Esophagus squamous epithelium (tissue), 5 donors: ENCODE measurements at places on chromosomes 16 and 17.

GRCh38 chr16:68408428-68408827 is 39.9 kb downstream of the SMPD3 start:
- no peak for DNase-seq

DNA sequence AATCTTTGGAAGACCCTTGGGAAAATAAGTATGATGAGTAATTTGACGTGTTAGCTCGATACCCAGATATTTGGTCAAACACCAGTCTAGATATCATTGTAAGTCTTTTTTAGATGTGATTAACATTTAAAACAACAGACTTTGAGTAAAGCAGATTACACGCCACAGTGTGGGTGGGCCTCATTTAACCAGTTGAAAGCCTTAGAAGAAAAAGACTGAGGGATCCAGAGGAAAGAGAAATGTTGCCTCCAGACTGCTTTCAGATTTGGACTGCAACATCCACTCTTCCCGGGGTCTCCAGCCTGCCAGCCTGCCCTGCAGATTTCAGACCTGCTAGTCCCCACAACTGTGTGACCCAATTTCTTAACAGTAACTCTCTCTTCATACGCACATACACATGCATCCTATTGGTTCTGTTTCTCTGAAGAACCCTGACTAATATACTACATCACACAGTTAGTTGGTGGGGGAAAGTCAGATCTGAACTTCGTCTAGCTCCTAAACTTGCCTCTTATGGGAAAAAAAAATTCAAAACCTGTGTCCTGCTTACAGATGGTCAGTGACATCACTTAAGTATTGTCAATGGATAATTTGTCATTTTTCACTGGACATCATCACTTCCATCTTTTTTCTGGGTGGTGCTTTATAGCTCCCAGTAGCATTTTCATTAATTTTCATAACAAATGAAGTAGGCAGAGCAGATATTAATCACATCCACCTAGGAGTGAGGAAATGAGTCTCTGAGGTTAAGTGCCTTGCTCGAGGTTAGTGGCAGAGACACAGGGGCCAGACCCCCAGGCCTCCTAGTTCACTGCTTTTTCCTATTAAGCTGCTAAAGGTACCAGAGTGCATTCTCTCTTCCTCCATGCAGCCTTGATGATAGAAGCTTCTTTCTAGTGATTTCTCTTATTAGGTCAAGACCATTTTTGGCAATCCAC is 107.7 kb upstream of the TOB1 start:
- DNase-seq: no peak

DNA sequence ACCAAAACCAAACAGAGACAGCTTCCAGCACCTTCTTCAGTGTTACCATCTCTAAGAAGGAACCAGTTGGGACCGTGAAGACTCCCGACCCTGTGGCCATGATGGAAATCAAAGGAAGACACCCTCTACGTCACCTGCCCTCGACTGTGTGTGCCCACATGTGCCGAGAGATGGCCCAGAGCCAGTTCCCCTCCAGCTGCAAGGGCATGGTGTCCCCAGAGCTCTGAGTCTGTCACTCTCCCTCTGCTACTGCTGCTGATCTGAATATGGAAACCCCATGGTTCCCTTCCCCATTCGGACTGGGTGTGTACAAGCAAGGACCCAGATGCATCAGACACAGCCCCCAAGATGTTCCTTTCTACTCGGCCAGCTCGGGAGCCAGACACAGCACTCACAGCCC is 76.4 kb downstream of the SOCS1 start:
- no peak for DNase-seq

DNA sequence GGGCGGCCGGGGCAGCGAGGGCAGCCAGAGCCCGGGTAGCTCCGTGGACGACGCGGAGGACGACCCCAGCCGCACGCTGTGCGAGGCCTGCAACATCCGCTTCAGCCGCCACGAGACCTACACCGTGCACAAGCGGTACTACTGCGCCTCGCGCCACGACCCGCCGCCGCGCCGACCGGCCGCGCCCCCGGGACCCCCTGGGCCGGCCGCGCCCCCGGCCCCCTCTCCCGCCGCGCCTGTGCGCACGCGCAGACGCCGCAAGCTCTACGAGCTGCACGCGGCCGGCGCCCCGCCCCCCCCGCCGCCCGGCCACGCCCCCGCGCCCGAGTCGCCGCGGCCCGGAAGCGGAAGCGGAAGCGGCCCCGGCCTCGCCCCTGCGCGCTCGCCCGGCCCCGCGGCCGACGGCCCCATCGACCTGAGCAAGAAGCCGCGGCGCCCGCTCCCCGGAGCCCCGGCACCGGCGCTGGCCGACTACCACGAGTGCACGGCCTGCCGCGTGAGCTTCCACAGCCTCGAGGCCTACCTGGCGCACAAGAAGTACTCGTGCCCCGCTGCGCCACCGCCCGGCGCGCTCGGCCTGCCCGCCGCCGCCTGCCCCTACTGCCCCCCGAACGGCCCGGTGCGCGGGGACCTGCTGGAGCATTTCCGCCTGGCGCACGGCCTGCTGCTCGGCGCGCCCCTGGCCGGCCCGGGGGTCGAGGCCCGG is 36.1 kb upstream of the ZC3H18 start:
- DNase-seq: no peak

DNA sequence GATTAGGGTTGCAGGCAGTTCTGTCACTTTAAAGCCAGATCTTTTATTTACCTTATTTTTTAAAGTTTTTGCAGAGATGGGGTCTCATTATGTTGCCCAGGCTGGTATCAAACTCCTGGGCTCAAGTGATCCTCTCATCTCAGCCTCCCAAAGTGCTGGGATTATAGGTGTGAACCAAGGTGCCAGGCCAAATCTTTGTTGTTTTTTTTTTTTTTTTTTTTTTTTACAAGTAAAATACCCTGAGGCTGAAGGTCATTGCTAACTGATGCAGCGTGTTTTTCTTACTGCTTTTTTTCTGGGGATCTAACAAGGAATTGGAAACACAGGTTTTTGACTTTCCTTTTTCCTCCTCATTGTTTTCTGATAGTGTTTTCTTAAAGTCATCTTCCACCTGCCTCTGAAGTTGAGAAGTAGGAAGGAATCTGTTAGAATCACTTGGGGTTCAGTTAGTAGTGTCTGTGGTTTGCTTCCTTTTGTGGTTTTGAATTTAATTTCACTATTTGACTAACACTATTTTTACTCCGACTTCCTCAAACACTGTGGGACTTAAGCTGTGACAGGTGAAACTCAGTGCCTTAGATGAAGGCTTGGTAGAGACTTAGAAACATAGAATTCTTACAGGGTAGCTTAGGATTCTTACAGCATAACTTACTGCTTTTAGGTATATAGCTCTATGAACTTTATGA is 22.2 kb downstream of the CLTC start:
- DNase-seq: no peak

DNA sequence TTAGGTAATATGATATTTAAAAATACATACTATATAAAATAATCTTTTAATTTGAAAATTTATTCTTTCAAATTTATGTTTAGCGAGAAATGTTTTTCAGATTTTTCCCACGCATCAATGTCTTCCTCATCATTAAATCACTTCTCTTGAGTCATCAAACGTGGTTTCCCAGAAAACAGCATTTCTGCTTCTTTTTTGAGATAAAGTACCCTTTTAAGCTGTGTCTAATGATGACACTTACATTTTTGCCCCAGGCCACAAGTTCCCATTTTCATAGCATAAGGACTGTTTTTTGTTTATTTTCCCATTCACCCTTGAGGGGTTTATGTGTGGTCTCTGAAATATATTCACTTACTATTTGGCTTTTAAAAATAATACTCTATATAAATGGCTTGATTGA is 139.0 kb upstream of the HS3ST3A1 start:
- no peak for DNase-seq

DNA sequence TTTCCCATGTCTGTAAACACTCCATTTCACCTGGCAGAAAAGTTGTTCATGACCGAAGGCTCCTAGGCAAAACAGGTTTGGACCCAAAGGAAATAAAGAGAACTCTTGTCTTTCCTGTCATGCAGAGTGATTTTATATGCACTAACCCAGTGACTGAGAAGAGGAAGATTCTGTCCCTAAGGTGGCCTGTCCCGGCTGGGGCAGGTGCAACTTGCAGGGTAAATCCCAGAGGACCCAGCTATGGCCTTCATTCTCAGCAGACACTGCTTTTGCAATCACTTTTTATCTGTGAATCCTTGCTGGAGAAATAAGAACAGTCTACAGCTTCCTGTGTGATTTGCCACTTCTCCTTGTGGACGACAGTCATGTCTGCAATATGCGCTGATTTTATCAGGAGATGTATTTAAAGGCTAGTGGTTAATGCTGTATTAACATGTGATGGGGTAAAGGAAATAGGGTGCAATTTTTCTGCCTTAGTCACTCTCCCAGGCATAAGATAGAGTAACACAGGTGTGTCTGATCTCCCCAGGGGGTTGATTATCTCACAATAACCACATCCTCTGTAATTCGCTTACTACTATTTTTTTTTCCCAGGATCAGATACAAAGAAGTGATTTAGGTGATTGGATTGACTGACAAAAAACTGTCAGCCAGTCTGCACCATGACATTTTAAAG is 696.8 kb upstream of the SOX9 start:
- no peak for DNase-seq

DNA sequence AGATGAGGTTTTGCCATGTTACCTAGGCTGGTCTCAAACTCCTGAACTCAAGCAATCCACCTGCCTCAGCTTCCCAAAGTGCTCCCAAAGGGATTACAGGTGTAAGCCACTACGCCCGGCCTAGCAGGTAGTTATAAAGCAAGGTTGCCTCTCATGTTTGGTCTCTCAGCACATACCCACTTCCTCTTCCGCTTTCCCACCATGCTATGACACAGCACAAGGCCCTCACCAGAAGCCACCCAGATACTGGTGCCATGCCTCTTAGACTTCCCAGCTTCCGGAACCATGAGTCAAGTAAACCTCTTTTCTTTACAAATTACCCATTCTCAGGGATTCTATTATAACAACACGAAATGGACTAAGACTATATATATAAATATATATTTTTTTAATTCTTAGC is 143.6 kb downstream of the COPRS start:
- no peak for DNase-seq

DNA sequence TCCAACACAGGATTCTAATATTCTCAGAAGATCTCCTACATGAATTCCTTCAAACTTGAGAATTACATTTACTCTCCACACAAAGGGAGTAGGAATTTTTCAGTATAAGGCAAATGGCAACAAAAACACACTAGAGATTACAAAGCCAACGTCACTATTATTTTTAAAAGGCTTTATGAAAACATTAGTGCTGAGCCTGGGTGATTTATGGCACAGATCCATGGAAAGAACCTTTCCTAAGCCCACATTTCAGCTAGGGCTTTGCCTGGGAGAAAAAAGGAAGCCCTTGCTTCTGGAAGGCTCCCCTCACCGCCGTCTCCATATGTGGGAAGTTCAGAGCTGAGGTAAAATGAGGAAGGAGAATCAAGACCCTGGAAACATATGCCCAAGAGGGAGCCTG is 499.4 kb upstream of the HSBP1 start:
- DNase-seq: no peak

DNA sequence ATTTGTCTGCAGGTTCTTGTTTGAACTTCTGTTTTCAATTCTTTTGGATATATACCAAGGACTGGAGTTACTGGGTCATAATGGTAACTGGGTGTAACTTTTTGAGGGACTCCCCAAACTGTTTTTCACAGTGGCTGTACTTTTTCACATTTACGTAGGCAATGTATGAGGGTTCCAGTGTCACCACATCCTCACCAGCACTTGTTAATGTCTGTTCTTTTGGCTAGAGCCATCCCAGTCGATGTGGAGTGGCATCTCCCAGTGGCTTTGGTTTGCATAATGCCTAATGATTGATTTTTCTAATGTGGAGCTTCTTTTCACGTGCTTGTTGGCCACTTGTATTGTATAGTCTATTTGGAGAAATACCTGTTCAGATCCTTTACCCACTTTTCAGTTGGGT is 59.3 kb downstream of the SPECC1 start:
- DNase-seq: no peak

DNA sequence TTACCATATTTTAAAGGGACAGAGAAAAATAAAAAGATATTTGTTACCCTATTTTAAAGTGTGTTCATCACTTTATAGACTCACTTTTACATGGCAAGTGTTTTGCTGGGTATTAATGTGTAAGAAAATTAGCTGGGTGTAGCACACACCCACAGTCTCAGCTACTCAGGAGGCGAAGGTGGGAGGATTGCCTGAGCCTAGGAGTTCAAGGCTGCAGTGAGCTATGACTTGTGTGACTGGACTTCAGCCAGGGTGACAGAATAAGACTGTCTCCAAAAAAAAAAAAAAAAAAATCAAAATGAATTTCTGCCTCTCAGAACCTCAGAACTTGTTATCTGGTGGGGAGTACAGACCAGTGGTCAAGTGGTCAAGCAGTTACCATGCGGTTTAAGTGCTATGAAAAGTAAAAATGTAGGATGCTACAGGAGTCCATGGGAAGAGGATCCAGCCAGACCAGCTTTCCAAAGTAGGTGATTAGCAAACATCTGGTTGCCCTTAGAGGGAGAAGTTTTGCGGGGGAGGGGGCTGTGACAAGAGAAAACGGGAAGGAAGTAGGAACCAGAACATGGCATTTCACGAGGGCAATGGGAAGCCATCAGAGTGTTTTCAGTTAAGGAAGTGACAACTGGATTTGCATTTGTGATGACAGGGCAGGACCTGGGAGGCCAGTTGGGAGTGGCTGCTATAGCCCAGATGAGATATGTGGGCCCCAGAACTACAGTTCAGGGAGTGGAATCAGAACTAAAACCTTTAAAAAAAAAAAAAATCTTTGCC is 13.9 kb downstream of the CNEP1R1 start:
- no peak for DNase-seq

DNA sequence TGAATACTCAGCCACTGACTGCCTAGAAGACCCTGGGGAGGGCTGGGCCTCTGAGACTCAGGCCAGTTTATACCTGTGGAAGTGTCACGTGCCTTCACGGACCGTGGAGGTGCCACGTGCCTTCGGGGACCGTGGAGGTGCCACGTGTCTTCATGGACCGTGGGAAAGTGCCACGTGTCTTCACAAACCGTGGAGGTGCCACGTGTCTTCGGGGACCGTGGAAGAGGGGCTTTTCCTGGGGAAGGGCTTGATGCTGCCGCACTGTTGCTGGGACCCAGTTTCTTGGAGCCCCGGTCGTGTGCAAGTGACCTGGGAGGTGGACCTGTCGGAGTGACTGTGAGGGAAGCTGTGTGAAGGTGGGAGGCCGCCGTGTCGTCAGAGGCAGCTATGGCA is 166.2 kb downstream of the BANP start:
- DNase-seq: no peak

- no peak for DNase-seq
Observed at GRCh38 chr17:63040816-63041215, 74.8 kb downstream of the TANC2 start.

DNA sequence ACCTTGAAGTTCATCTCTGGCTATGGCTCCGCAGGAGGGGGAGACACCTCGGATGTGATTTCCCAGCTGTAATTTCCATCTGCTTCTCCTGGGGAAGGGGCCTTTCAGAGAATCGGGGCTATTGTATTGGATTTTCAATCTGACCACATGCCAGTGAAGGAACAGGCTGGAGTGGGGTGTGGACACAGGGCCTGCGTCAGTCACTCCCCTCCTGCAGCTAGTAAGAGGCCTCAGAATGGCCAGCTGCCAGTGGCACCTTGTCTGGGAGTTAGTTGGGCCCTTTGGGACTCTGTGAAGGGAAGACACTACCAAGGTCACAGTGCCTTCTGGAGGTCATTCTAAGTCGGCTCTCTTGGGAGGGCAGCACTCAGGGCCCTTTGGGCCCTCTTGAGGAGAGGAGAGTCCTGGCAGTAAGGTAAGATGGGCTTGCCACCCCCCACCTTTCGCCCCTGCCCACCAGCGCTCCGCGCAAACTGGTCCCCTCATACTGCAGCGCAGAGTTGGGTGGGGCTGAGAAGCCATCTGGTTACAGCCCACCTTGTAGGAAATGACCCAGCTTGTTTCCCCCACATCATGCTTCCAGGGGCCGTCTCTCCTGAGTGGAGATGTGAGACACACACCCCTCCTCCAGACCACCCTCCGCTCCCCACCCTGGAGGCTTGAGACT is 5.4 kb downstream of the NXPH3 start:
- no peak for DNase-seq

- DNase-seq: no peak
Observed at GRCh38 chr16:4245077-4245791, 3.4 kb upstream of the SRL start.
